PC-9 (cell line): ENCODE measurements at places on chromosomes 7 and 10. TPM values are rescaled to one million over a fixed set of nuclear protein-coding genes. Genes with fewer than 3 reads are reported as not detected.

GNG11 gene
- total RNA-seq = 2.3 and 4.4 TPM in 2 replicates

GDF10 gene
- not detected in 2 replicates for total RNA-seq

OR13A1 gene
- 0.15 TPM in 1 of 2 replicates, not detected in the other for total RNA-seq

IFIT3 gene
- total RNA-seq = 6.2 and 7.2 TPM in 2 replicates

CHRM2 gene
- 0.17 TPM in 1 of 2 replicates, not detected in the other for total RNA-seq

- DNase-seq = no peak
These were observed 39.6 kb downstream of the STAM start for GRCh38 chr10:17683541-17683940.

- DNase-seq = no peak
These were observed 73.4 kb downstream of the VIPR2 start for GRCh38 chr7:159071260-159071659.

GRCh38 chr7:1995426-1995825, 237.3 kb downstream of the MAD1L1 start:
- DNase-seq = no peak

DNA sequence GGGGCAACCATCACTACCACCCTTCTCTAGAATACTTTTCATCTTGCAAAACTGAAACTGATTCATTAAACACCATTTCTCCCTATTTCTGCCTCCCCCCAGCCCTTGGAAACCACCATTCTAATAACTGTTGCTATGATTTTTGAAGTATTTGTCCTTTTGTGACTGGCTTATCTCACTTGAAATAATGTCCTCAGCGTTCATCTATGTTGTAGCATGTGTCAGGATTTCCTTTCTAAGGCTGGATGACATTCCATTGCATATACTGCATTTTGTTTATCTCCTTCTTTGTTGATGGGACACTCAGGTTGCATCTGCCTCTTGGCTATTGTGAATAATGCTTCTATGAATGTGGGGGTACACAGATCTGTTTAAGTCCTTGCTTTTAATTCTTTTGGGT, 327.6 kb upstream of the ZNF32 start:
- DNase-seq = no peak

DNA sequence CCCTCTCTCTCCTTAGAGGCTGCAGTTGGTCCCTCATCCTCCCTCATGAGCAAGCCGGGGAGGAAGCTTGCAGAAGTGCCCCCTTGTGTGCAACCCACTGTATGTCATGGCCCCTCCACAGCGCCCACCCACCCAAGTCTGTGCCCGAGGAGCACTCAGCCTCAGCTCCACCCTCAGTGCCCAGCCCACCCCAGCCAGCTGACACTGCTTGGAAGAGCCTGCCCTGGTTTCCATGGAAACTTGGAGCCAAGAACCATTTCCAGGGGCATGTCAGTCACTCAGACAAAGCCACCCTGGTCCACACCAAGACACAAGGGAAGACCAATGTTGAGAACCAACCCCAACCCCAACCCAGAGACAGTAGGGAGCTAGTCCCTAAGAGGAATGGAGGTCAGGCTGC, 79.5 kb downstream of the PAX2 start:
- no peak for DNase-seq

- no peak for DNase-seq
These were observed 50.9 kb downstream of the AFAP1L2 start for GRCh38 chr10:114353383-114353782.

- no peak for DNase-seq
These were observed 24.6 kb upstream of the MRPS33 start for GRCh38 chr7:141039376-141039775.

GRCh38 chr7:157058068-157058467, 47.6 kb upstream of the MNX1 start:
- DNase-seq = no peak

DNA sequence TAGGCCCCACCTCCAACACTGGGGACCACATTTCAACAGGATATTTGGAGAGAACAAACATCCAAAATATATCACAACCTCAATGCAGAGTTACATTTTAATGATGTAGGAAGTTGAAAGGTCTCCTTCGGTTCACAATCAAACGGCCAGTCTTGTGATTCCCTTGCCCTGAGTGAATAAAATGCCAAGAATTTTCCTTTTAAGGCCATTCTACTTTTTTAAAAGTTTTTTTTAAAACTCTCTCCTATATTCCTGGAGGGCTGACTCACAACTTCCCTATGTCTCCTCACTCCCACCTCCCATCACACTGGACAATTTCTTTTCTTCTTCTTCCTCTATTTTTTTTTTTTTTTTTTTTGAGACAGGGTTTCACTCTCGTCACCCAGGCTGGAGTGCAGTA, 693.6 kb upstream of the AUTS2 start:
- no peak for DNase-seq

DNA sequence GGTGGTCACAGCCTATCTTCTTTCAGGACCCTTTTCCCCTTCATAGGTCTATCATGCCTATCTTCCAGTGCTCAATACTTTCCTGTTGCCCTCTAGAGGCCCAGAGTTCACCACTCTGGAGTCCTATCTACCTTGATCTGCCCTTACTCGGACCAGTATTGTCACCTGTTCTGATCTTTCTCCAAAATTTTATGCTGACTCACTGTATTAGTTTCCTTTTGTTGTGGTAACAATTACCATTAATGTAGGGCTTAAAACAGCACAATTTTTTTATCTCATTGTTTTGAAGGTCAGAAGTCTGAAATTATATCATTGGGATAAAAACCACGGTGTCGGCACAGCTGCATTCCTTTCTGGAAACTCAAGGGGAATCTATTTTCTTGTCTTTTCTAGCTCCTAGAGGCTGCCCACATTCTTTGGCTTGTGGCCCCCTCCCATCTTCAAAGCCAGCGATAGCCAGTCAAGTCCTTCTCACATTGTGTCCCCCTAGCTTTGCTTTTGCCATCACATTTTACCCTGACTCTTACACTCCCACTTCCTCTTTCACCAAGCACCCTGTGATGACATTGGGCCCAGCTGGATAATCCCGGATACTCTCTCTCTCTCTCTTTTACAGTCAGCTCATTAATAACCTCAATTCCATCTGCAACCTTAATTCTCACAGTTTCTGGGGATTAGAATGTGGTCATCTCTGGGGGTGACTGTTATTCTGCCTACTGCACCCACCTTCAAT, 54.6 kb downstream of the TFAM start:
- no peak for DNase-seq

DNA sequence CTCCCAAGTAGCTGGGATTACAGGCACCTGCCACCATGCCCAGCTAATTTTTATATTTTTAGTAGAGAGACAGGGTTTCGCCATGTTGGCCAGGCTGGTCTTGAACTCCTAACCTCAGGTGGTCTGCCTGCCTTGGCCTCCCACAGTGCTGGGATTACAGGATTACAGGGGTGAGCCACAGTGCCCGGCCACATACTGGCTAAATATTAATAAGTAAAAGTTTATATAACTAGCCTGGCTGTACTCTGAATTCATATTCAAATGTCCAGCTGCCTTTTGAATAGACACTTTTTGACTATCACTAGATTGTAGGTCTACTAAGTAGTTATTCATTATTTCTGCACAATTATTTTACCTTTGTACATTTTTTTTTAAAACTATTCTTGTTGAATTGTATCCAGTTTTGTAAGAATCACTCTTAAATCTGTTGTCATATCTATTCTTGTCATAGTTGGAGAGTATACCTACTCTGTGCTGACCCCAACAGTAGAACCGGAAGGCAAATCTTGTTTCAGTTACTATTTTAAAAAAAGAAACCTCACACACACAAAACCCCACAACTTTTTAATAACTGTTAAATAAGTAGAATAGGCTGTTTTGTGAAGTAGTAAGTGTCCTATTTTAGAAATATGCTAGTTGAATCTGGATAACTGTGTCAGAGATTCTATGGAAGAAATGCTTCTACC, 29.6 kb downstream of the MINPP1 start:
- DNase-seq = no peak

GRCh38 chr7:66036788-66037187, 38.8 kb upstream of the ASL start:
- no peak for DNase-seq
